ENCODE measurements at places on chromosomes 5 and 9. TPM values are rescaled to one million over a fixed set of nuclear protein-coding genes. Genes with fewer than 3 reads are reported as not detected.

- no peak for DNase-seq
Observed at GRCh38 chr5:66138637-66139317, 5.3 kb upstream of the SREK1 start.

GRCh38 chr9:89367281-89367680 lies 49.0 kb downstream of the SECISBP2 start:
- no peak for DNase-seq

- DNase-seq: no peak
Observed at GRCh38 chr9:110143485-110143884, 64.5 kb downstream of the C9orf152 start.

DNA sequence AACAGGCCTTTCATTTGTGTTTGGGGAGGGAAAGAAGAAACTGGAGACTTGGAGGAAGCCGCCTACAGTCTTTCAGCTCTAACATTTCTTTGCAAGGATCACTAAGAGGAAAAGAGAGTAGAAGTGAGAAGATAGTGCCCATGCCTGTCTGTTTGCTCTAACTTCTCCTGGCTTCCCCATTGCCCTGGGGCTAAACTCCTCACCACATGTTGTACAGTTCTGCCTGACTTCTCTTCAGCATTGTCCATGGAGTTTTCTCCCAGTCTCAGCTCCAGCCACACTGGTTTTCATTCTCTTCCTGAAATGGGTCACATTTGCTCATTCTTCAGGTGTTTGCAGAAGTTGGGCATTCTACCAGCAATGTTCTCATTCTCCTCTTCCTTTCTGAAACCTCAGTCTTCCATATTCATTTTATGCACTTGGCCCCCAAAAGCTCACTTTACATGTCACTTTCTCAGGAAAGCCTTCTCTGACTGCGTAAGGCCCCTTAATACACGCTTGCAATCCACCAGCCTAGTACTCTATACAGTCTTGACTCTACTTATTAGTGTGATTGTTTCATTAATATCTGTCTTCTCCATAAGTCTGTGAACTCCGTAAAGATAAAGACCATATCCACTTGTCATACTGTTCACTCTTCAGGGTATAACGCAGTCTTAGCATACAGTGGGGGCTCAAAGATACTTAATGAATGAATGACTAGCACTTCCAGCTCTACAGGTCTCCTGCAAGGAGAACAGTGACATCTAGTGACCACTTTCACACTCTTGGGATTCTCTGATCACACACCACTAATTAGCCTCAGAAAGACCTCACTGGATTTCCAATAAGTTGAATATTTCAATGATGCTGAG lies 40.2 kb upstream of the TRIM32 start:
- DNase-seq: no peak

SAXO1 gene
- not detected for total RNA-seq

TMC1 gene
- total RNA-seq: 0.32 TPM
